Choroid plexus epithelial cell (primary cell): ENCODE measurements at places on chromosomes 12 and 14.
A peak's percentile ranks its signal among the peaks of the same experiment; 100 is the strongest.

DNA sequence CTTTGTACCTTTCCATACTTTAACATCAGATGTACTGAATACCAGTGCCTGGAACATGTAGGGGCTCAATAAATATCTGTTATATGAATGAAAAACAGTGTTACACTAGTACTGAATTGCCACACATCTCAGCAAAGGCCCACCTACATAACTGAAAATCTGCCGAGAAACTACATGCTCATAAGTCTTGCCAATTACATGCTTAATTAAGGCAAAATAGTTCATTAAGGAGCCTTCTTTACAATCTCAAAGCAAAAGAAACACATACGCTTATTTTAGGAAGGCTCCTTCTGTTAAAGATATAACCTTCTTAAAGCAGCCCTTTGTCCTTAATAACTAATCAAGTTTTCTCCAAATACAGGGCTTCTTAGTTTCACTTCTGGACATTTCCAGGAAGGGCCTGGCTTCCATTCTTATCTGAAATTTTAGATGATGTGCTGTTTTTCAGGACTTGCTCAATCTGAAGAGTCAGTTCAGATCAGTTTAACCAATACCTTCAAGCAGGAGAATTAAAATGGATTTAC is 11.5 kb downstream of the LIMA1 start:
- DNase-seq, result peak; percentile 84

DNA sequence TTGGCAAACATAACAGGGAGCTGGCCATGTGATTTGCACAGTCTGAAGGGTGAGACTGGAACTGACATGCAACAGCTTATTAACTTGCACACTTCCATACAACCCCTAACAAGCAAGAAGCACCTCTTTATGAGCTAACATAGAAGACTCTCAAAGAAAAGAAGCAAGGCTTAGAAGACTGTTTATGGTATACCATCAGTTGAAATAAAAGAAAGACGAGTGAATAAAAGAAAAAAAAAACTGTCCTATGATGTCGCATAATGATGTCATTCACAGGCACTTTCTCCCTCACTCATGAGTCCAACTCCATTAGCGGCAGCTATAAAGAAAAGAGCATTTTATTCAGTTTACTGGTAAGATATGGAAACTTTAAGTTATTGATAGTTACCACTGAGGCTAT is 3.3 kb upstream of the MDM1 start:
- no peak for DNase-seq

- no peak for DNase-seq
Measured at GRCh38 chr14:49853158-49853477, 530 bp upstream of the NEMF start.

DNA sequence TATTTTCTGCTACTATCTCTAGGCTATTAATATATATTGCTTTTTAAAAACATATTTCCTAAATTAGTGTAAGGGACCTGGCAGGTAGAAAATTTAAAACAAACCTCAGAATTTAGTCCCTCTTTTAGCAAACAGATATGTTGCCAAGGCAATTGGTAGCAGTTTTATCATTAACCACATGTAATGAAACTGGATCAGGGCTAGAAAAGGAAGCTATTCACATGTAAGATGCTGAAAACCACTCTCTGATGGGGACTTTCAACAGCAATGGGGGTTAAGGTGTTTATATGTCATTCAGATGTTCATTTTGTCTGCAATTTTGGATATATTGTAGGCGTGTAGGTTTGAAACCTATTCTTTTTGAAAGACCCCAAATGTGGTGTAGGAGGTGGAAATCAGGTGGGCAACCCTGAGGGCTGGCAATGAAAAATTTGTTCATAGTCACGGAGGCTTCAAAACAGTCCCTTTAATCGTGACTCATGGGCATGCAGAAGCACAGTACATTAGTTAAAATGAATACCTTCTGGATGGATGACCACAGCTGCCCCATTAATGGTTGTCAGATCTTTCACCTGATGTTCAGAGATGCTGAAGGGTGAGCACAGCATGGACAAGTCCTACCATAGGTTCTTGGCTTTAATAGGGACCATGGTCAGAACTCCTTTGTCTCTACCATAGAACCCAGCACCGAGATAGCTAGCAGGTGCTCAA is 5.9 kb upstream of the PKP2 start:
- DNase-seq, result no peak

DNA sequence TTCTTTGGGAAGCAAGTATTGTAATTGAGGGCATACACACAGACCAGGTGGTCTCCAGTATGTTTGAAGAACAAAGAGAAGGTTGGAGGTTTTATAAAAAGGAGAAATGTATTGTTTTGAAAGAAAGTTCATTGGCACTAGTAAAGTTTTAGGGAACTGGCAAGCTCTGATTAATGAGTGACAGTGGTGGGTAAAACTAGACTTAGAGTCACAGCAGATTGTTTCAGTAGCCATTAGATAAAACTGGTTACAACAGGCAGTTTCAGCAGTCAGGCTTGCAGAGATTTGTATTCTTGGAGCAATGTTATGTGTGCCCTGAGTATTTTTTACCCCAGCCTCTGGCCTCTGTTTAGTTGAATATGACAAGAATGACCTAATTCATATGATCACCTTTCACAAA is 49.1 kb upstream of the ARID2 start:
- DNase-seq, result no peak

DNA sequence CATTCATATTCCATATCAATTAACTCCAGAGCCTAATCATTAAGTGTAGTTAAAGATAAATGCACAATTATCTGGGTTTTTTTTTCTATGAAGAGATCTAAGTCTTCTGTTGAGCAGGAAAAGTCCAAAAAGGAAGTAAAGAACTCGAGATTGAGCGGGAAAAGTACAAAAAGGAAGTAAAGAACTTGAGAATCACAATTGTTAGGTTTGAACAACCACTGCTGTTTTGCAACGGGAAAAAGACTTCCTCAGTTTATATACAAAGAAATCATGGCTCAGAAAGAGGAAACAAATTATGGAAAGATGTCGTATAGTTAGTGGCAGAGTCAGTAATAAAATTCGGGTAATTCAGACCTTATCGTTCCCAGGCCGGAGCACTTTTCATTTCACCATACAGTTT is 63.3 kb downstream of the PPP1R12A start:
- no peak for DNase-seq

DNA sequence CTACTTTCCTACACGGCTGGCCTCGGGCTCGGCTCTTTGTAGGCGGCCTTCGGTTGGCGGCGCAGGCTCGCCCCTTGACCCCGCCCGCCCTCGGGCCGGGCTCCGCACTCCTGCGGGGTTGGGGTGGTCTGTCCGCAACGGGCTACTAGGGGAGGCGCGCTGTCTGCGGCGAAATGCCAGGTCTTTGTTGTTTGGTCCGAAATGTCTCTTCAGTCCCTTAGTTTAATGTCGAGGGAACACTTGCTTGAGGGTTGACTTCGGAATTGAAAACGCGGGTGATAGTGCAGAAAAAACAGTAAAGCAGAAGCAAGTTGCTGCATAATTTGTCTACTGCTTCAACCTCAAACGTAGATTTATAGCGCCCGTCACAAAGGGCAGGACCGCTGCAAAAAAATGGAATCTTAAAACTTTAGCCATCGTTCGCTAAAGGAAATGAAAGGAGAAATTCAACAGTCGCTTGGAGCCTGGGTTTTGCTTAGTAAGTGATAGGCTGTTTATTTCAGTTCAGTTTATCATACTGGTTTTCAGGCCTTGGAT is 390 bp downstream of the JKAMP start:
- peak; percentile 47 for DNase-seq

DNA sequence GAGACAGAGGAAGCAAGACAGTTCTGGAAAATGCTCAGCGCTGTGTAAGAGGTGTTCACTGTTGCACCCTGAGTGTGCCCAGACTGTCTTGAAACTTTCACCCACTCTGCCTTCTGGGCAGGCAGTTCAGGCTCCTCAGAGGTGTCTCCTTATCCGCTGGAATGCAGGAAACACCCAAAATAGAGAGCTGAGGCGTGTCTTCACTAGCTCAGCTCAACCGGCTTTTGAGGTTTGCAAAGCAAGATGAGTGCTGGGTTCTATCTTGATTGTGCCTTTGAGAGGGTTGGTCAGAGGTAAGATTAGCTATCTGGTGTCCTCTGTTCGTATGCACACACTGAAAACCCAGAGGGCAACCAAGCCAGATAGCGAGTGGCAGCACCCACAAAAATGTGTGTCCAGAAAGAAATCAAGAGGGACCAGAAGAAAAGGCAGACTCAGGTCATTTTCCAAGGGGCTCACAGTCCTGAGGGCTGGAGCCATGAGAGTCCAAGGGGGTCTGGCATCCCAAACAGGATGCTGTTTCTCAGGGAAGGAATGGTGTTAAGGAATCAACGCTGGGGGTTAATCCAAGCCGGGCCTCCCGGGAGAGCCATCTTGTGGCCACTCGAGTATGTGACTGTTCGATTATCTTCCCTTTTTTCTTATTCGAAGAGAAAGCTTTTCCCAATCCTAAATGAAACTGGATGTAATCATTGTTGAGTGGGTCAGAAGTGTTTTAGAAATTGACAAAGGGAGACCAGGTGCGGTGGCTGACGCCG is 47.1 kb downstream of the TBX3 start:
- peak; percentile 41 for DNase-seq

DNA sequence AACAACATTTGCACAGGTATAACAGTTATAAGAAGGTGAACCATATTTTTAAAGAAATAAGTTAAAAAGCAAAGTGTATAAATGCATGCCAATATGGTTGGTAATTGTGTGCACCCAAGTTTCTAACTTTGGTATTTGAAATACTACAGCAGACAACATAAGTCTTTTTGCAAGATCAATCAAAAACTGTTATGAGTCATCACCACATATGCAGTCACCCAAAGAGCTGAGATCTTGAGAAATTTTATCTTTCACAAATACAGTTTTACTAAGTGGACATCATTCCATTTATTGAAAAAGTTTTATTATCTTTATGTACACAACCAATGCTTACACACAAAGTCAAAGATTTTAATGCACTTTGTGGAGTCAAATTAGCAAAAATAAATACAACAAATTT is 7.0 kb upstream of the ACSS3 start:
- DNase-seq, result peak; percentile 43

DNA sequence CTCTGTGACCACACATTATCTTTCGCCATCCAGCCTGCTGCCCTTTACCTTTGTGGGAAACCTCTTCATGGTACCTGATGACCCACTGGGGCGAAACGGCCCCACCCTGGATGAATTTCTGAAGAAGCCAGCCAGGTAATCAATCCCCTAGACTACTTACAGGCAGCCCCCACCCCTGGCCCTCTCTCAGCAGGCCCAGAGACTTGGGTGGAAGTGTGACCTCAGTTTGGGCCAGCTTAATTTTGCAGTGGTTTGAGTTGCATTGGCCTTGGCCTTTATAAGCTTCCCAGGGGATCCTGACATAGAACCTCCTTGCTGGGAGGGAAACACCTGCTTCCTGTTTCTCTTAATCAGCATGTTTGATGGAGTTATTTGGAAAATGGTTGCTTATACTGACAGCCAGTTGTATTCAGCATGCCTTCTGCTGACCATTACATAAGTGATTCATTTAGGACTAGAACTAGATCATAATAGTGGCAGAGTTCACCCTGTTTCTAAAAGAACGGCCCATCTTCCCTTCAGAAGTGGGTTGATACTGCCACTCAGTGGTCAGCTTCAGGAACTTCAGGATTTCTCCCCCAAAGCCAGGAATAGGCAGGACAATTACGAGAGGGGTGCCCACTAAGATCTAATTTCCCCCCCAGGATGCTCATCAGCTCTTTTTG is 6.1 kb downstream of the SDR39U1 start:
- DNase-seq, result peak; percentile 90

DNA sequence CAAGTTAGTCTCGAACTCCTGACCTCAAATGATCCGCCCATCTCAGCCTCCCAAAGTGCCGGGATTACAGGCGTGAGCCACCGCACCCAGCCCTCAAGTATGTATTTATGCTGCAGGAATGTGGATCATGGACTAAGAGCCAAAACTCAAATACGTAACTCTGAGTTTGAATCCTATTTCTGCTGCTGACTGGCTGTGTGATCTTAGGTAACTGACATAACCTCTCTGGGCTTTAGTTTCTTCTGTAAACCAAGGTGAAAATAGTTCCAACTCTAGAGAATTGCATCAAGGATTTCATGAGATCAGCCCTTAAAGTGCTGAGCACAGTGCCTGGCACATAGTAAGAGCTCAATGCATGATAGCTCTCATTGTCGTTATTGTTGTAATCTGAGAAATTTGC is 37.4 kb downstream of the HSPB8 start:
- DNase-seq, result no peak

DNA sequence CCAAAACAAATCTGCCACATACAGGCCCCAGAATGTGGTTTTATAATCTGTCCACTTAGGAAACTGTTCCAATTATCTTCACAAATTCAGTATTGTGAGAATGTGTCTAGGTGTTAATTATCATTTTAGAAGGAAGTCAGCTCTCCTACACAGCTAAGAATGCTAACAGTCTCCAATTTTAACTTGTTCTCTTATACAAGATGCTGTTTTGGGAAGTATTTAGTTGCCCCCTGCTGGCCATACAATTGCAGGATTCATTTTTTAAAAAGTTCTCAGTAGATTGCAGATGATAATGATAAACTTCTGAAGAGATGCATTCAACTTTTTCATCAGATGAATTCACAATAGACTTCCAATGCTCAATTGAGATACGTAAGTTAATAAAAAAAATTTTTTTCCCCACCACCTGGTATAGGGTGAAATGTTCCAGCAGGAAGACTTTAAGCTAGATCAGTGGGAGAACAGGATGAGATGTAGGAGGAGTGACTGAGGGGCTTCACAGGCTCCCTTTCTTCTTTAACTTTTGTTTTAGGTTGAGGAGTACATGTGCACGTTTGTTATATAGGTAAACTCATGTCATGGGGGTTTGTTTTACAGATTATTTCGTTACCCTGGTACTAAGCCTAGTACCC is 27.3 kb upstream of the OSBPL8 start:
- DNase-seq, result peak; percentile 83

GRCh38 chr14:24908592-24909236 is 141.2 kb downstream of the STXBP6 start:
- no peak for DNase-seq
